ENCODE measurements at places on chromosomes 1 and 21. TPM values are rescaled to one million over a fixed set of nuclear protein-coding genes. Genes with fewer than 3 reads are reported as not detected.

DNA sequence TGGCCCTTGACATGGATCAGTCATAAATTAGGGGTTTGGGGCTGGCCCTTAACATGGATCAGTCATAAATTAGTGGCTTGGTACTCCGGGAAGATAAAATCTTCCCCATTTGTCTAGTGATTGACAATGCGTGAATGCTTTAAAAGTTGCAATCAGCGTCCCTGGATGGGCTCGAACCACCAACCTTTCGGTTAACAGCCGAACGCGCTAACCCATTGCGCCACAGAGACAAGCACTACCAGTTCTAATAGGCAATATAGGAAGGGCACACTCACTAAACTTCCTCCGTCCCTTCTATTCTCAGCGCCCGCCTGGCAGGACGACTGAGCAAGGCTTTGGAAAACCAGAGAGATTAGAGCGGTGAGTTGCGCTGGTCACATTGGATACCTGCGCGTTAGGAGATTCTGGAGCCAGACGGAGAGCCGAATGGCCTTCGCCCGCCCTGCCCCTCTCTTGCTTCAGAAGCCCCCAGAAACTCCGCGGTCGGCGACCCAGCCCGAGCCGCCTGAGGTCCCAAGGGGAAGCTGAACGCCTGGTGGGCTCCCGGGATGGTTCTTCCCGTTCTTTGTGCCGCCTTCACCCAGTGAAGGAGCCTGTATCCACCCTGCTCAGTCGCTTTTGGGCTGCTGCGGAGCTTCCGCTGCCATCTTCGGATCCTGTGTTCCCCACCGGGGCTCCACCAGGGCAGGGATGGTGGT lies 235.9 kb downstream of the FAM72C start:
- no peak for DNase-seq
- no peaks in the 10 kb centered on the region for H3K36me3 ChIP-seq
- H3K4me3 ChIP-seq, result peak overlapping the region; percentile 49
- peaks cover 6% of the 10 kb centered on the region for H3K27me3 ChIP-seq
- H3K27ac ChIP-seq, result no peak overlapping the region

- peaks cover 1% of the 10 kb centered on the region for H3K4me1 ChIP-seq
- H3K27me3 ChIP-seq, result peaks cover under 1% of the 10 kb centered on the region
- H3K36me3 ChIP-seq, result peaks cover 17% of the 10 kb centered on the region
- H3K27ac ChIP-seq, result no peak overlapping the region
- no peak for DNase-seq
Measured at GRCh38 chr1:224866940-224867339, 62.5 kb upstream of the DNAH14 start.

DNA sequence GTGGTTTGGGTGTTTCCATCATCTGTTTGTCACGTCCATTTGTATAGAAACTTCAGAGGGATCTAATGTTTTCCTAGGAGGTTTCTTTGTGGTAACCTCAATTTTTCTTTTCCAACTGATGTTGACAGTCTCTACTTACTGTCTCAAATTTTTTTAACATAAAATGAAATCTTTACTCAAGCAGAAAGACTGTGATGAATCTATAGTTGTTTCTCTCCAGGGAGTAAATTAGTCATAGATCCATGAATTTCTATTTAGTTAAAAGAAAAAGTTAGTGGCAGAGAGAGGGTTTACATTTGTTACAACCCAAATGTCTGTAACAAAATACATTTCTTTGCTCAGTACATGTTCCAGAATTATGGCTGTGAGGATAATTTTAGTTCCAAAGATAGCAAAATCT lies 161.6 kb downstream of the DISP1 start:
- no peak overlapping the region for H3K4me3 ChIP-seq
- no peak for DNase-seq
- H3K27me3 ChIP-seq, result no peaks in the 10 kb centered on the region
- H3K4me1 ChIP-seq, result peaks cover 30% of the 10 kb centered on the region

DNA sequence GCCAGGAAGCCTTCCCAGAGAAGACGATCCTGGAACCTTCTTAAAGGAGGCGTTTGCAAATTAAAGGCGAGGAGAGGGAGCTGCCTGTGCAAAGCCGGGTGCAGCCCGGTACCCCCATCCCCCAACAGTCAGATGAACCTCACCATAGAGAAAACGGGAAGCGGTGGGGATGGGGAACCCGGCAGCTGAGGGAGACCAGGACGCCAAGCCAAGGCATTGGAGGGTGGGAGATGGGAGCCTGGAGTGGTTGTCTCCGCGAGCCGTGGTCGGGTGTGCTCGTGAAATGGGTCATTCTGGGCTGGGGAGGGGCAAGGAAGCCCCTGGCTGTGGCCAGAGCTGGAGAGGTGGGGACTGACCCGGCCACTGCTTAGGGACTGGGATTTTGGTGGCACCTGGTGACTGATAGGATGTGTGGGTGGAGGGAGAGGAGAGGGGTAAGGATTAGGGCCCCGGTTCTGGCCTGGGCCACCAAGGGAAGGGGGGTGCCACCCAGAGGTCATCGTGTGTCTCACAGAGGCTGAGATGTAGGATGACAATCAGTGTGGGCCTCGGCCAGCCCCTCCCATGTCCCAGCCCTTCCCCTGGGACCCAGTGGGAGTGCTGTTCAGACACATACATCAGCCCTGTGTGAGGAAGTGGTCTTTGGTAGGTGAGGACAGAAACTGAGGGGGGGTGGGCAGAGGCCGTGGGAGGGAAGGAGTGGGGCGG lies 676 bp upstream of the PADI2 start:
- H3K4me3 ChIP-seq, result peak overlapping the region; percentile 49
- no peak for DNase-seq
- peaks cover 63% of the 10 kb centered on the region for H3K27me3 ChIP-seq
- H3K4me1 ChIP-seq, result peaks cover 5% of the 10 kb centered on the region
- no peak overlapping the region for H3K27ac ChIP-seq

DNA sequence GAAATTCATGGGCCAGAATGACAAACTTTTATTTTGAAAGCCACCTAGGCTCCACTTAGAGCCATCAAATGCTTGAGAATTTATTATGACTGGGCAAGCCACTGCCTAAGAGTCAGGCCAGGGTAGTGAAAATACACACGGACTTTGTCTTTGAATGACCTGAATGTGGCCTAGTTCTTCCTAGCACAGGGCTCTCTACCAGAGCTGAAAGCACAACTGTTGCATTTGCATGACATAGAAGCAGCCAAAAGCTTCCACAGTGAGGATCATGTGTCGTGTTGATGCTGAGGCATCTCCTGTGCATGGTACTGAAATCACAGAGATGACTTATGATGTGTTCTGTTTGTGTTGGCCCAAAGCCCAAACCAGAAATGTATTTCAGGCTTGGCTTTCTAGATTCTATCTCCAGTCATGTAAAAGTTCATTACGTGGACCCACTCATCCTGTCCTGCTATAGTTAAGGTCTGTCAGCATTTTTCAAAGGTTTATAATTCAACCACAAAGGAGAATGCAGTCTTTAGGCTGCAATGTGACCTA lies 164.0 kb upstream of the UBE2U start:
- H3K36me3 ChIP-seq, result peaks cover 3% of the 10 kb centered on the region
- H3K4me1 ChIP-seq, result peaks cover 45% of the 10 kb centered on the region
- H3K4me3 ChIP-seq, result no peak overlapping the region
- no peak overlapping the region for H3K27ac ChIP-seq

DNA sequence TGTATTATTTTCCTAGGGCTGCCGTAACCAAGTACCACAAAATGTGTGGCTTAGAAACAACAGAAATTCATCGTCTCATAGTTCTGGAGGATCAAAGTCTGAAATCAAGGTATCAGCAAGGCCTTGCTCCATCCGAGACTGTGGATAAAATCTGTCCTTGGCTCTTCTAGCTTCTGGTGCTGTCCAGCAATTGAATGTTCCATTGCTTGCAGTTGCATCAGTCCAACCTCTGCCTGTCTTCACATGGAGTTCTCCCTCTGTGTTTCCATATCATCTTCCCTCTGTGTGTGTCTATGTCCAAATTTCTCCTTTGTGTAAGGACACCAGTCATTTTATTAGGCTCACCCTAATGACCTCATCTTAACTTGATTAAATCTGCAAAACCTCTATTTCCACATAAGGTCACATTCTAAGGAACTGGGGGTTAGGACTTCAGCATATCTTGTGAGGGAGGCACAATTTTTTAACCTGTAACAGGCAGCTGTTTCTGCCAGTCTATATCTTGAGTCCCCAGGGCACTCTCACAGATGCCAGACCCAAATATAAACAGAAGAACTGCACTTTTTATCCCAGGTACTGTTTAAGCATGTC lies 84.2 kb downstream of the ERG start:
- no peaks in the 10 kb centered on the region for H3K4me1 ChIP-seq
- no peaks in the 10 kb centered on the region for H3K27me3 ChIP-seq
- H3K36me3 ChIP-seq, result no peaks in the 10 kb centered on the region
- no peak overlapping the region for H3K27ac ChIP-seq
- DNase-seq, result no peak
- H3K4me3 ChIP-seq, result no peak overlapping the region

GRCh38 chr1:40789661-40790430 lies 6.3 kb downstream of the KCNQ4 start:
- H3K27me3 ChIP-seq, result peaks cover 5% of the 10 kb centered on the region
- no peaks in the 10 kb centered on the region for H3K36me3 ChIP-seq
- no peak overlapping the region for H3K4me3 ChIP-seq

The FCRL6 gene
- not detected for total RNA-seq

The SMIM1 gene
- total RNA-seq, result 4.7 TPM

The FGR gene
- not detected for total RNA-seq

The OR2T29 gene
- total RNA-seq, result not detected
